ENCODE measurements at places on chromosomes 2 and 18.

DNA sequence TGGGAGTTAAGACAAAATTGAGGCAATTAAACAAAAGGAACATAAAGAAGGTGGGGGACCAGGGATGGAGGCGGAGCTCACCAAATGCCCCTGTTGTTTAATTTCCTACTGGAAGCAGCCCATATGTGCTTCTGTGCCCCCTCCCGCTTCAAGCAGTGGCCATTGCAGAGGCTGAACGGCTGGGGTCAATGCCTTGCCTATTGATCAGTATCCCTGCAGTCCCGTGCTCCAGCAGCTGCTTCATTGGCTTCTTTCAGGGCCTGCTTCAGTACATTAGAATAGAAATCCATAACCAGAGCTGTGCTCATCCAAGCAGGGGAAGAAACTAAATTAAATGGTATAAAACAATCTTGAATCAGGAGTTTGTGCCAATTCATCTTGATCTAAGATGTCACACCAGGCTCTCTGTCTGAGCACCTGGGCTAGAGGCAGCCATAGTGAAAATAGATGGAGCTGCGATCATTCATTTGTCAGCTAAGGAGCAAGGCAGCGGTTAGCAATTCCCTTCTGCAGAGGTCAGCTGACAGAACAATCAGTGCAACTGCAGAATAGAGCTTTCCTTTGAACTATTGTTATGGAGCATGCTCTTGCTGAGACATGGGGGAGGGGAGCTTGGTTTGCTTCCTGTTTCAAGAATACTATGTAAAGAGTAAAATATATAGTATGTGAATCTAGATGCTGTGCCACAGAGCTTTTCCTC lies 222.4 kb downstream of the WDR7 start:
- no peak for DNase-seq

GRCh38 chr18:4605212-4605611 lies 150.1 kb upstream of the DLGAP1 start:
- no peak for DNase-seq

- DNase-seq: no peak
These were observed 277.9 kb downstream of the DCC start for GRCh38 chr18:52617931-52618330.

DNA sequence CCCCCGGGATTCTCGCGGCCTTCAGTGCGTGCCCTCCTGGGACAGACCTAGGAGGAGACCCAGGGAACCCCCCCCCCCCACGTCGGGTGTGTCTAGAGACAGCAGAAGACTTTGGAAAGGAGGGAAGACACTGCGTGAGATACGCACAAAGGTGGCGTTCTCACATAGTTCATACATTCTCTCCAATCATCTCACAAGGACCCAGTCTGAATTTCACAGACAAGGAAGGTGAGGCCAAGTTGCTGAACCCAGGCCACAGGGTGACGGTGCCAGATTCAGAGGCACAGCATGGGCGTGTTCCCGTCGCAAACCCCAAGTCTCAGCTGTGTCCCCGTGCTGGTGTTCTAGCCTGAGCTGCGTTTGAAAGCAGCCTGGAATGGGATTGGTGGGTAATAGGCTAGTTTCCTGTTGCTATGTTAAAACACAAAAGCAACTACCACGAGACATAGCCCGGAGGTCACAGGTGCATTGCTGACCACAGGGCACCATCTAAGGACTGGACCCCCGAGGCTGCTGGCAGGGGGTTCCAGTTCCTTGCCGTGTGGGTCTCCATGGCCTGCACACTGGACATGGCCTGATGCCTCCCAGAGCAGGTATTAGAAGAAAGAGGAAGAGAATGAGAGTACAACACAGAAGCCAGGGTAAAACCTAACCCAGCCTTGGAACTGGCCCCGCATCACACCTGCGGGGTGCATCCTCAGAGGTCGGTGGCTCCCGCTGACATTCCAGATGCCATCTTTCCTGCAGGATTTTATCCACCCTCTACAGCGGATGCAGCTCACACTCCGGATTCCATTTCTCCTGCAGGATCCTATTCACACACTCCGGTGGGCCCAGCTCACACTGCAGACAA lies 1.1 kb upstream of the PXDN start:
- no peak for DNase-seq

DNA sequence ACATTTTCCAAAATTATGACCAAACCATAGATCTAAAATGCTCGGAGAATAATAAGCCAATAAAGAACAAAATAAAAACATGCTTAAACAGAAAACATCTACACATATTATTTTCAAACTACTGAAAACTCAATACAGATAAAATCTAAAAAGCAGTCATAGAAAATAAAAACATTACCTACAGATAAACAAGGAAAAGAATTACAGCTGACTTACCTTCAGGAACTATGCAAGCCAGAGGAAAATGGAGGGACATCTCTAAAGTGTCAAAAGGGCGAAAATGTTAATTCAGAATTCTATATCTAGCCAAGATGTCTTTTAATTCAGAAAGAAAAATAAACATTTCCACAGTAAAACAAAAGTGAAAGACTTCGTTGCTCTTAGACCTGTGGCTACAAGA lies 112.9 kb upstream of the GYPC start:
- DNase-seq: no peak

- DNase-seq: no peak
These were observed 94.2 kb upstream of the DLX2 start for GRCh38 chr2:172196768-172197431.

DNA sequence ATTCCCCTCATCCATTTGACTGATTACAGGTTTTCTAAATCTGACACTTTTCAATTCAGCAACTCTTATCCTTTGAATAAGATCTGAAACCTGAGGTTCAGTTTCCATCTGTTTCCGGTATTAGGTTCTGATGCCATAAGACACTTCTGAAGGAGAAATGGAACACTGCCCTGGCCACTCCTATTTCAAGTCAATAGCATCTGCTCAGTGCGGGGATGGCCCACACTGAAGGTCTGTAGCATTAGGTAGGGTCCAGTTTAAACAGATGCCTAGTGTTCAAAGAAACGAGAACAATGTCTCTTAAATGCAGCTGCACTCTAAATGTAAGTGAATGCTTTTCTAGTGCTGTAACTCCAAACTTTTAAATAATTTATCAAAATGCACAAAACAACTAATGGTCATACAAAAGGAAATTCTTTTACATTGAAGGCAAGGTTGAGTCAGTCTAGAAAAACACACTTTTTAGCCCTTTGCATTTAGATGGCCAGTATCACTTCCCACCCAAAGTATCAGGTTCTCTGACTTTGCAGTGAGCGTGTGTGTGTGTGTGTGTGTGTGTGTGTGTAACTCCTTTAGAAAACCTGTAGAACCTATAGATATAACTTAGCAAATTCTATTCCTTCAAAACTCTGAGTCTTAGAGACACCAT lies 78.2 kb downstream of the STK39 start:
- no peak for DNase-seq

GRCh38 chr2:27776097-27776496 lies 4.6 kb downstream of the MRPL33 start:
- DNase-seq: no peak

DNA sequence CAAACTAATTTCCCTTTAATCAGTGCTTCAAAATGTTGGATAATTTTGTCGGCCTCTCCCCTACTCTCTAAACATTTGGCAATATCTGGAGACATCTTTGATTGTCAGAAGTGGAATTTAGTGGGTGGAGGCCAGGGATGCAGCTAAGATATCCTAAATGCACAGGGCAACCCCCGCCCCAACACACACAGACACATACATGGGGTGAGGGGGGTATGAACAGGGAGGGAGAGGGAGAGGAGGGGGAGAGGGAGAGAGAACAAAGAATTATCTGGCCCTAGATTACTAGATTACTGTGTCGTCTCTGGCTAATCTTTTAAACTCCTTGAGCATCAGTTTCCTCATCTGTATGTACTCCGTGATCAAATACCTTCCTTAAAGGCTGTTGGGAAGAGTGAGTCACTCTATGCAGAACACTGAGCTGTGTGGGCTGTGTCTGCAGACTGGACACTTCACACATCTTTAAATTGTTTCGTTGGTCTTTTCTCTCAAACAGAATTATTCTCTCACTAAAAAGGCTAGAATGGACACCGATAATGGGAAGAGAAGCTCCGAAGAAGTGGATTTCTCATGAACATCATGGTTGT lies 2.9 kb downstream of the RNF149 start:
- DNase-seq: no peak

GRCh38 chr2:17646838-17647701 lies 106.5 kb downstream of the SMC6 start:
- DNase-seq: no peak

DNA sequence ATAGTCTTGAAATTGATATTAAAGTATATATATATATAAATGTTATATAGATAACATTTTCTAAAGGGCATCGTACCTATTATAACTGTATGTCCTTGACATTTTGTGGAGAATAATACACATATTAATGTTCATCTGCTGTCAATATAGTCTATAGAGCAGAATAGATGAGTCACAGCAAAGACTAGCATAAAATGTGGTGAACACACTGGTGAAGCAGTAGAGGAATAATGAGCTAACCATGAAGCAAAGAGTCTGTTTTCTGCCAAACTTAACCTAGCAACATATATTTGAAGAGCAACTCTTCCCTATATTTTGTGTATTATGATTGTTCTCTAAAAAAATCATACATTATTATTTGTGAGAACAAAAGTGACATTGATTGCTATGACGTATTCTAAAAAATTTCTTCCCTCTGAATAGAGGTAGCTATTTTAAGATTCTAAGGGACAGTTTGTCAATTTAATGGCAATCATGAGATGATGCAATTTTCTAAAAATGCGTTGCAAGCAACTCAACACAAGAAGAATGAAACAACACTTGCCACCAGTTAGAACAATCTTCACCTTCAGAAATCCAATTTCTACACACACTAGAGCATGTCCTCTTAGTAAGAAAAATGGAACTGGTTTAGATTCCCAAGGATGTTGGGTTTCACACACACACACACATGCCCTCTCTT lies 22.0 kb downstream of the DOCK10 start:
- DNase-seq: no peak

- DNase-seq: no peak
These were observed 4.6 kb downstream of the DOCK10 start for GRCh38 chr2:225037415-225038230.

DNA sequence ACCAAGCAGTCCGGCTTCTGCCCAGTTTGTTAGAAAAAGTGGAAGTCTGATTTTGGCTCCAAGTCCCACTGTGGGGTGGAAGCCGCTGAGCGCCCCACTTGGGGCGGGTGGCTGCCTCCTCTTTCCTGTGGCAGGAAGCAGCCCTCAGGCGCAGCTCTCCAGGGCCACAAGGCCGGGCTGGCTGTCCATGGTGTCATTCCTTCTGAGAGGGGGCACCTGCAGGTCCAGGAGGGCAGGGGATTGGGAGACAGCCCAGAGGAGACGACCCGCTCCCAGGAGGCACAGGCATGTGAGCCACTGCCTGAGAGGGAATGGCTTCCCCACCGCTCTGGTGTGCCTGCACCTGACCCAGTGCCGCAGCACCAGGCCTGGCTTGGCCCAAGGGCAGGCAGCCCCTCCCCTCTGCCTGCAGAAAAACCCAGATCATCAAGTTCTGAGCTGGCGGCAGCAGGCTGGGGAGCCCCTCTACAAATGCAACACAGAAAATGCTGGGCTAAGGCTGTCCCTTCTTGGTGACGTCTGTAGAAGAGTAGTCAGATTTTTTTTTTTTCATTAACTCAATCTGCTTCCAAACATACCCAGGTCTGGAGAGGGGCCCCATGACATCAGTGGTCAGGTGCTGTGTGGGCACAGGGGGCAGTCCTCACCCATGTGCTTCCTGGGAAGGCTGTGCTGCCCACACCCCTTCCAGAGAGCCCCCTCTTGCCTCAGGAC lies 38.4 kb downstream of the HS6ST1 start:
- no peak for DNase-seq

- no peak for DNase-seq
These were observed 13.7 kb upstream of the SLC40A1 start for GRCh38 chr2:189594305-189594704.

- DNase-seq: no peak
These were observed 439.7 kb downstream of the RND3 start for GRCh38 chr2:150047620-150048222.

DNA sequence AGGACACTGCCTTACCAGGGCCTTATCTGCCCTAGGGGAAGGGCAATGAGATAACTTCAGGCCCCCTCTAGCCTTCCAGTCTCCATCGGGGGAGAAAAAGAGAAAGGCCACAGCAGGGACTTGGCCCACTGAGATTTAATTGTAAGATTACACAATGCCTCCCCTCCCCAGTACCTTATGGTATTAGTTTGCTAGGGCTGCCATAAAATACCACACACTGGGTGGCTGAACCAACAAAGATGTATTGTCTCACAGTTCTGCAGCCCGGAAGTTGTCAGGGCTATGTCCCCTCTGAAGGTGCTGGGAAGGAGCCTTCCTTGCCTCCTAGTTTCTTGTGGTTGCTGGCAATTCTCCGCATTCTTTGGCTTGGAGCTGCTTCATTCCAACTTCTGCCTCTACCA lies 34.8 kb upstream of the SPATA3 start:
- no peak for DNase-seq

DNA sequence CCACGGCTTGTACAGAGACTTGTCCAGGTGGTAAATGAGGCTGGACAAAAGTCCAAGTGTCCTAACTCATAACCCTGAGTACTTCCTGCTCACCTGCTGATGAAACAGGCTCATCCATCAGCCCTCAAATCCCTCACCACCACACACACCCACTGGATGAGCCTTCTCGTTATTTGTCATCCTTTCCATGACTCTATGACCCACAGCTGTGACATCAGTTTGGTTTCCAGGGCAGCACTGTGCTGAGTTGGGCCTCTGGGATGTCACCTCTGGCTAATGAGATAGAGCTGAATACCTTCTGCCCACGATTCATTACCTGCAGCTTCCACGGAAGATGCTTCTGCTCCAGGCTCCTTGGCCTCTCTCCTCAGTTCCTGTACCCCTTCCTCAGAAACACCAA lies 39.4 kb downstream of the SLC14A2 start:
- DNase-seq: no peak

- no peak for DNase-seq
These were observed 20.4 kb upstream of the CD226 start for GRCh38 chr18:69968039-69968438.

GRCh38 chr18:51192026-51192425 lies 5.5 kb downstream of the MEX3C start:
- DNase-seq: no peak

- DNase-seq: peak; percentile 6
These were observed 59.2 kb upstream of the PEX13 start for GRCh38 chr2:60958361-60958760.

DNA sequence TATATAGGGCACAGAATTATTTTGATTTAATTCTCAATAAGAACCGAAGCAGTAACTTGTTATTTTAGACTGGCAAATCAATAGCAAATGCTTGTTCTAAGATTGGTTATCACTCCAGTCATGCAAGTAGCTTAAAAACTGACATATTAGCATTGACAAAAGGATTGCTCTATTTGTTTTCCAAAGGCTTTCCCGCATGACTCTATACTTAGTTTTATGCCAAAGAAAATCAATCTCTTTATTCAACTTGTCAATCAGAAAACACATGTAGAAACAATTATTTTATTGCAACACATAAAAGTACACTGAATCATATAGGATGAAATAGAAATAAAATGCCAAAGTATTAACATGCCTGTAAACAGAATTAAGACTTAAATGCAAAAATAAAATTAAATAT lies 108.4 kb downstream of the AFF3 start:
- no peak for DNase-seq

DNA sequence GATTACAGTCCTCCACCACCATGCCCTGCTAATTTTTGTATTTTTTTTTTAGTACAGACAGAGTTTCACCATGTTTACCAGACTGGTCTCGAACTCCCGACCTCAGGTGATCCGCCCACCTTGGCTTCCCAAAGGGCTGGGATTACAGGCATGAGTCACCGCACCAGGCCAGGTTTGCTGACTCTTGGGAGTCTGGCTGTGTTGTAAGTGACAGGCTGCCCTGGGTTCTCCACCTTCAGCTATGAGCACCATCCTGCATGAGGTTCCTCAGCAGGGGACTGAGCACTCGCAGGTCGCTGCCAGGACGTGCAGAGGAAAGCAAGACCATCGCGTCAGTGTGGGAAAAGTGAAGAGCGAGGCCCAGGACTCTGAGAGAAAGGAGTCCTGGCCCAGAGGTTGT lies 112.6 kb upstream of the NDUFV2 start:
- no peak for DNase-seq
